Tongue (tissue), 3 donors: ENCODE measurements at places on chromosomes 12 and 14. TPM values are rescaled to one million over a fixed set of nuclear protein-coding genes. Genes with fewer than 3 reads are reported as not detected.

The IL31 gene
- not detected for total RNA-seq

The PTCSC3 gene
- not detected for total RNA-seq

The RIMBP2 gene
- 0.62 TPM for total RNA-seq

The CDK4 gene
- total RNA-seq: 140 TPM

The TCHP gene
- total RNA-seq: 9.7 TPM

The CLEC4D gene
- total RNA-seq: 0.31 TPM

The GPR68 gene
- 2.9 TPM for total RNA-seq

The SYT1 gene
- 1.6 TPM for total RNA-seq

The ACVRL1 gene
- total RNA-seq: 82.7 TPM

The CTDSP2 gene
- total RNA-seq: 114 TPM

The E2F7 gene
- 7.1 TPM for total RNA-seq

The CTSG gene
- 4.3 TPM for total RNA-seq

The DHH gene
- 9.0 TPM for total RNA-seq

The CD4 gene
- total RNA-seq: 3.7 TPM

The PPP4R4 gene
- total RNA-seq: 0.82 TPM
